ENCODE measurements at places on chromosomes 16 and 17.

- no peak for DNase-seq
Observed at GRCh38 chr16:49918257-49918656, 62.3 kb upstream of the ZNF423 start.

- DNase-seq = no peak
Observed at GRCh38 chr16:81266680-81267095, 28.2 kb downstream of the BCO1 start.

DNA sequence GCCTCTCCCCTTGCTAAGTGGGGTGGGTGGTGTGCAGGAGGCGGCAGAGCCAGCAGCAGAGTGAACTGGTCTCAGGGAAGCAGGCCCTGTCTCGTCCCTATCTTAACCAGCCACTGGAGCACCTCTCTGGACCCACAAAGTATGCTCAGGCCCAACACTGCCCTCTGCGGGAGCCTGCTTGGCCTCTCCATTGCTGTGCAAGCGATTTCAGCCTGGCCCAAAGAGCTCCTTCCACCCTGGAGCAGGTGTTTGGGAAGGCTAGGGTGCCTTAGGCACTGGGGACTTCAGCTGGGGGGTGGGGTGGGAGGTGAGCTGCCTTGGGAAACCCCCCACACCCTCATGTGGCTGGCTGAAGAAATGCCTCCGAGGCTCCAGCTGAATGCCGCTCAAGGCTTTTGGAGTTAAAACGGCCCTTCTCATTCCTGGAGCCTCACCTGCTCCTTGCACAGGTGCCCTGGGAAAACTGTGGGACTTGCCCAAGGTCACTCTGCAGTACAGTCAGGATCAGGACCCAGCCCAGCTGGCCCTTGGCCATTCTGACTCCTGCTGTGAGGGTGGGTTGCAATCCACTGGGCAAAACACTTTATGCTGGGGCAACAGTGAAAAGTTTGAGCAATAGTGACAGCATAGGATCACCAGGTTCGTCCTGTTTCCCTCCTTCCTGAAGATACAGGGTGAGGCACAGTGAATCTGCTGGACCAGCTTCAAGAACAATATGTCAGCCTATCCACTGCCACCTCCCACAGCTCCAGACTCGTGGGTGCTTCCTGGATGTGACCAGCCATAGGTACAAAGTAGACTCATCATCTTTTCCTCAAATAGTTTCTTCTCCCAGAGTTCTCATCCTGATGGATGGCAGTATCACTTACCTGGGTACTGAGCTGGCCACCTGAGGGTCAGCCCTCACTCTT lies 5.9 kb upstream of the UBE2O start:
- DNase-seq = no peak

- DNase-seq = no peak
Observed at GRCh38 chr16:79451196-79451816, 149.2 kb downstream of the MAF start.

DNA sequence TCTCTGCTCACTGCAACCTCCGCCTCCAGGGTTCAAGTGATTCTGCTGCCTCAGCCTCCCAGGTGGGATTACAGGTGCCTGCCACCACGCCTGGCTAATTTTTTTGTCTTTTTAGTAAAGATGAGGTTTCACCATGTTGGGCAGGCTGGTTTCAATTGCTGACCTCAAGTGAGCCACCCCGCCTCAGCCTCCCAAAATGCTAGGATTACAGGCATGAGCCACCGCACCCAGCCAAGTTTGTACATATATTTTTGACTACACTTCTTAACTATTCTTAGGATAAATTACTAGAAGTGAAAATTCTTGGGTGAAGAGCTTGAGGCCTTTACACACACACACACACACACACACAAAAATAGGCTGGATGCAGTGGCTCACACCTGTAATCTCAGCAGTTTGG lies 1.4 kb upstream of the ITGAM start:
- DNase-seq = no peak
